Small intestine (tissue), 16 donors: ENCODE measurements at places on chromosomes 1 and 21. TPM values are rescaled to one million over a fixed set of nuclear protein-coding genes. Genes with fewer than 3 reads are reported as not detected.

DNA sequence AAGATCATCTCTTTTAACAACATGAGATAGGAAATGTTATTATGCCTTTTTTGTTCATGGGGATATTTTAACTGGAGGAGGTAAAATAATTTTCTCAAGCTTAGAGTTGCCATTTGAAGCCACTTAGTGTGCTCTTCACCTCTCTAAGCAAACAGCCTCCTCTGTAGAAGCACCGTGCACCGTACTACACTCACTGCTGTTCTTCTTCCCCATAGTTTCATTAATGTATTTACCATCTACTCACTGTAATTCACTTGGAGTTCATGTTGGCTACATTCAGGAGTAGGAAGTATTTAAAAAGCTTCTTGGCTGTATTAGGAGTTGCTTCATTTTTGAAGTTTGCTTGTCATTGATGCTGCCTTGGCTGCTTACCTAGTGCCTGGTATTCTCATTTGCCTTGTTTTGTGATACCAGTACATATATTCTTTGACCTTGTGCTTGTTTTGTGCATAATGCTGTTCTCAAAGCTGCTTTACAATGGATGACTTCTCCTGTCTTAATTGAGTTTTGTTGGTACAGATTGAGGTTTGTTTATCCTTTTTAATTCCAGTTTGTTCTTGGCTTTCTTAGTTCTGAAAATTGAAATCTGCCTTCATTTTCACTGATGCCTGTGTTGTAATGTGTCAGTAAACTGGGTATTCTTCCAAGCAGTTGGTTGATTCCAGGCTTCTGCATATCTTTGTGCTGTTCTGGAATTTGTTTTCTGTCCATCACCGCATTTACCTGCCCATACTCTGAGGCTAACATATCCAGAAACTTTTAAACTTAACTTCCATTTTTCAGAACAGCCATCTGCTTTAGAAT, 240.4 kb downstream of the HMCN1 start:
- H3K27ac ChIP-seq: no peak overlapping the region
- H3K36me3 ChIP-seq: no peaks in the 10 kb centered on the region
- no peak overlapping the region for H3K4me3 ChIP-seq

DNA sequence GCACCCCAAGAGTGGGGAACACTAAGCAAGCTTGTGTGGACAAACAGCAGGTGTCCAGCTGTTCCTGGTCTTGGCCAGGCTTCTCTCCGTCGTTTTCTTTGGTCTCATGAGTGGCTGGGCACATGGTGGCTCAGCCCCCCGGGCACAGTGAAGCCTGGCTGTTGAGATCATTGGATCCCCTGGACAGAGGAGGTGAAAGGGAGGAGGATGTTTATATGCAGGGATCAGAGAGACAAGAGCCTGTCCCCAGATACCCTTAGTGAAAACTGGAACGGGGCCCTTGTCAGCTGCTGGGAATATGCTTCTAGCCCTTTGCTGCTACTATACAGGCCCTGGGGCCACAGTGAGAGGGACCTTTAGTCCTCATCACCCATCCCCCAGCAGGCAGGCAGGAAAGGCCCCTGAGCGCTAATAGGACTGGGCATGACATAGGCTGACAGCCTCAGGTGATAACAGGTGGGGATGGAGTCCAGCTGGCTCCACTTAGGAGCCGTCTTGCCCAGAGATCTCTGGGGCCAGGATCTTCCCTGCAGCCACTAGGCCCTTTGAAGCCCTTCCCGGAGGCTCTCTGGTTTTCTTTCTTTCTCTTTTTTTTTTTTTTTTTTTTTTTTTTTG, 16.4 kb downstream of the EPHA8 start:
- H3K4me3 ChIP-seq: no peak overlapping the region
- no peak overlapping the region for H3K27ac ChIP-seq
- no peak for DNase-seq
- no peaks in the 10 kb centered on the region for H3K4me1 ChIP-seq

- no peaks in the 10 kb centered on the region for H3K36me3 ChIP-seq
- DNase-seq: no peak
- H3K4me1 ChIP-seq: no peaks in the 10 kb centered on the region
- no peaks in the 10 kb centered on the region for H3K27me3 ChIP-seq
- no peak overlapping the region for H3K27ac ChIP-seq
Measured at GRCh38 chr1:2891923-2892448, 90.5 kb upstream of the TTC34 start.

DNA sequence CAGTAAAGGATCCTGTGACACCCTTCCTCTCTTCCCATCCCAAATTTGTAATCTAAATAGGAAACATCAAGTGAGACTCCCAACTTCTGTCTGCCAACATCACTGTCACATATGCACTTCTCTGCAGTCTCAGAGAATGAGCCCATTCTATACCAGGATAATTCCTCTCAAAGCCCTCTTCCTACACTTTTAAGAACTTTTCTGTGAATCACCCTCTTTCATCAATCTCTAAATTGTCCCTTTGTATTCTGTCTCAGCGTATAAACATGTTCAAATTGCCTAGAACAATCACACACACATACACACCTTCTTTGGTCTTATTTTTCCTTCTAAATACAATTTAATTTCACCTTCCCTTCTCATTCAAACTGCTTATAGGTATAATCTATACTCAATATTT, 111.8 kb downstream of the PTBP2 start:
- H3K4me3 ChIP-seq: no peak overlapping the region
- H3K4me1 ChIP-seq: no peaks in the 10 kb centered on the region
- DNase-seq: no peak
- no peak overlapping the region for H3K27ac ChIP-seq
- H3K27me3 ChIP-seq: no peaks in the 10 kb centered on the region

The ITLN2 gene
- polyA plus RNA-seq: 33.8 TPM
